Fibroblast of mammary gland (primary cell): ENCODE measurements at places on chromosomes 5 and 9.

- peak; percentile 83 for DNase-seq
Measured at GRCh38 chr5:109703829-109704228, 14.1 kb downstream of the MAN2A1 start.

DNA sequence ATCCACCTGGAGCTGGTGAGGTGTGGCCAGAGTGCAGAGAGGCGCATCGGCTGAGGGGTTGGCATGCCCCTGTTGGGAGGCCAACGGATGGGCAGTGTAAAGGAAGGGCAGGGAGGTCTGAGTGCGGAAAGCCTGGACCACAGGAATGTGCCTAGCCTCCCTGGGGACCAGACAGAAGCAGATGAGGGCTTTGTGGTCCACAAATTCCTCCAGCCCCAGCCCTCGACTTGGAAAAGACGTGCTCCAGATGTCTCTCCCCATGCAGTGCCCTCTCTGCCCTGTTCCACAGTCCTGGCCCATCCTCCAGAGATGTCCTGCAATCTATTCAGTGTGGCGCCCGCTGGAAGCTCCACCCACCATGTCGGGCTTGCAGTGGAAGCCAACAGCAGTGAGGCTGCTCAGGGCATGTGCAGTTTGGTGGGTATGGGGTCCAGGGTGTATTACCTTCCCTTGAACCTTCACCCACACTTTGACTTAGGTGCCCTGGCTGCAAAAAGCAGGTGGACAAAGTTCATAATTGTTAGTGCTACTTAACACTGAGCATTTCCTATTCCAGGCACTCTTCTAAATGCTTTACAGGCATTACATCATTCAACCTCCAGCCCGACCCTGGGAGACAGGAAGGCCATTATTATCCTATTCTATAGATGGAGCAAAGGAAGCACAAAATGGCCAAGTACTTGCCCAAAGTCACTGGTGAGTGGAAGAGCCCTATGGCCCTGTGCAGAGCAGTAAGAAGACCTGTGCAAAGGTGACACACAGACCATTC lies 120.2 kb upstream of the SLC25A48 start:
- peak; percentile 25 for DNase-seq

GRCh38 chr9:17339156-17339555 lies 204.3 kb downstream of the CNTLN start:
- no peak for DNase-seq

DNA sequence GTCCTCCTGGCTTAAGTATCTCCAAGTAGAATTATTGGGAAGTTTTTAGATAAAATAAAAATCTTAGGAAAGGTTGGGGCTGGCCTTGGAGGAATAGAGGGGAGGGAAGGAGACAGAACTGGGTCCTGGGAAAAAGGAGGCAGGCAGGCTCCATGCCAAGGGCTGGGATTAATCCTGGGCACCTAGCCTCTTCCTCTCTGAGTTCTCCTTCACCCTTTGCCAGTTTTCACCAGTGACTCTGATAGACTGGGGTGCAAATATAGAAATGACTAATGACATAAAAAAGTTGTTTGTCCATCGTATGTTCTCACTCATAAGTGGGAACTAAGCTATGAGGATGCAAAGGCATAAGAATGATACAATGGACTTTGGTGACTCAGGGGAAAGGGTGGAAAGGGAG lies 81.9 kb downstream of the RMI1 start:
- no peak for DNase-seq

GRCh38 chr9:135586601-135587109 lies 25.1 kb downstream of the PAEP start:
- no peak for DNase-seq

DNA sequence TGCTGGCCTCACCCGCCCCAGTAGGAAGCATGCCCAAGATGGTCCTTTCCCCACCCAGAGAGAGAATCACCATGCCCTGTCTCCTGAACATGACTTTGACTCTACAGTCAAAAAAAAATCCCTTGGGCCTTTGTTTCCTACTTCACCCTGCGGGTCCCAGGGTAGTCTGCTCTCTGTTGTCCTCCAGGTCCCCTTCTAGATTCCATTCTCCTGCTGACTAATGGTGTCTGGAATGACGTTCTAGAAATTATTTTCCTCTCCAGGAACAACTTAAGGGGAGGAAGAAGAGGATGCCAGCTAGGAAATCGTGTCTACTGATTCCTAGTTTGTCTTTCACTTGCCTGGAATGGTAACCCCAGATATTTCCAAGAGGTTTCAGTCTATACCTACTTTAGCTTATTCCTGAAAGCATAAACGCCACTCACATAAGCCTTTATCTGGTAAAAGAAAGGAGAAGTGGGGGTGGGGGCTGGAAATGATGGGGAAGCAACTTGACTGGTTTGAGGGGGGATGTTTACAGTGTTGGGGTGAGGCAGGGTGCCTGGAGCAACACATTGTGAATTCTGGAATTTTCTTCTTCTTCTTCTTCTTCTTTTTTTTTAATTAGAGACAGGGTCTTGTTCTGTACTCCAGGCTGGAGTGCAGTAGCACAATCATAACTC lies 93.9 kb downstream of the SNX18 start:
- DNase-seq, result no peak

GRCh38 chr5:120039111-120039510 lies 409.8 kb downstream of the FAM170A start:
- DNase-seq, result no peak

- no peak for DNase-seq
Measured at GRCh38 chr5:139460455-139460854, 2.1 kb downstream of the ECSCR start.

DNA sequence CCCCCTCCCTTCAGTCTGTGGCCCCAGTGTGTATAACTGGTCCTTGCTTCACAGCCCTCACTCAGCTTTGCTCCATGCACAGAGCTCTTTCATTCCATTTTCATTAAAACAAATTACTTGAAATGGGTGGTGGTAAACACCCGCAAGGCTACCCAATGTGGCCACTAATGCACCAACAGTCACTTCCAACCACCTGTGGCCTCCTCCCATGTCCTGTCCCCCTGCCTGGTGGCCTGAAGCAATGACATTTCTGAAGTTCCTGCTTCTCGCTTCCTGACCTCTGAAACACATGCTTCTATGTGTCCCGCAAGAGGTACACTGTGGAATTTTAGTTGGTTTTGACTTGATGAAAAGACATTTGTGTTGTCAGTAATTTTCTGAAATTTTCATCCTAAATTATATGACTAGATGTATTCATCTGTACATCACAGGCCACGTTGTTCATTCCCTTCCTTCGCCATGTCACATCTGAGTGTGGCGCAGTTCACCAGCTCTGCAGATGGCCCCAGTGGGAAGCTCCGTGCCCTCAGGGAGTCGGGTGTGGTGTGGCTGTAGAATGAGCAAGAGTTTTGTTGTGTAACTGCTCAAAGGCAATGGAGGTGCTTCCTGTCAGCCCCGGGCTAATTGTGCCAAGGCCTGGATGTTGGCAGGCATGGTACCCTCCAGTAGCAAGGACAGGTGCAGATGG lies 9.6 kb downstream of the ROPN1L start:
- no peak for DNase-seq

- peak; percentile 97 for DNase-seq
Measured at GRCh38 chr9:74760031-74760700, 127.6 kb downstream of the TRPM6 start.

GRCh38 chr9:121596515-121596914 lies 54.9 kb upstream of the DAB2IP start:
- DNase-seq, result no peak

- no peak for DNase-seq
Measured at GRCh38 chr5:14199902-14200301, 56.8 kb downstream of the TRIO start.

DNA sequence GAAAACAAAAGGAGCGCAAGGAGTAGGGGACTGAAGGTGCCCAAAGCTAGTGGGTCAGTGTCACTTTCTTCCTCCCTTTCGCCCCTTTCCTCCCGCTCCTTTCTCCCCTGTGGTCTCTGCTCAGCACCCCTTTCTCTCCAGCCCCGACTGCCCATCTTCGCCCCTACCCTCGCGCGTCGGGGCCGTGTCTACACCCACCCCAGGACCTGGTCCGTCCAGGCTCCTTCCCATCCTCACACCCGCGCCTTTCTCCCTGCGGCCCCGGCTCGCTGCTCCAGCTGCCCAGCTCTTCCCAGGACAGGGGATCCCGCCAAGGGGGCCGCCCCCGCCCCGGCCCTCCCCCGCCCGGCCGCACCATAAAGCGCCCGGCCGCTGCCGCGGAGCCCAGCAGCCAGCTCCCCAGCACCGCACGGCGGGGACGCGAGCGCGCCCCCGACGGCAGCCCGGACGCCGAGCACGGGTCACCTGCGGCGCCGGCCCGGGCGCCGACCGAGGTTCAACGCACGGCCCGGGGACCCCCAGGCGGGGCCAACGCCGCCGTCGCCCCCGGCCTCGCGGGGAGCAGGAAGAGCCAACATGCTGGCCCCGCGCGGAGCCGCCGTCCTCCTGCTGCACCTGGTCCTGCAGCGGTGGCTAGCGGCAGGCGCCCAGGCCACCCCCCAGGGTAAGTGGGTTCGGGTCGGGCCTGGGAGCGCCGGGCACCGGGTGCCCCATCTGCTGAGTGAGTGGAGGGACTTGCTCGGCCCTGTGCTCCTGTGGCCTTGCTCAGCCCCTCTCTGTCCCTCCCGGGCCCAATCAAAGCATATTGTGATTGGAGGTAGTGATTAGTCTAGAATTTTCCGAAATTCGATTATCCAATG lies at the start of gene THBS4:
Gene THBS4, plus strand, starts transcription at position 387 of the 860 bp plus-strand sequence. Its CDS starts 190 bp downstream, at position 577.
- DNase-seq, result no peak

DNA sequence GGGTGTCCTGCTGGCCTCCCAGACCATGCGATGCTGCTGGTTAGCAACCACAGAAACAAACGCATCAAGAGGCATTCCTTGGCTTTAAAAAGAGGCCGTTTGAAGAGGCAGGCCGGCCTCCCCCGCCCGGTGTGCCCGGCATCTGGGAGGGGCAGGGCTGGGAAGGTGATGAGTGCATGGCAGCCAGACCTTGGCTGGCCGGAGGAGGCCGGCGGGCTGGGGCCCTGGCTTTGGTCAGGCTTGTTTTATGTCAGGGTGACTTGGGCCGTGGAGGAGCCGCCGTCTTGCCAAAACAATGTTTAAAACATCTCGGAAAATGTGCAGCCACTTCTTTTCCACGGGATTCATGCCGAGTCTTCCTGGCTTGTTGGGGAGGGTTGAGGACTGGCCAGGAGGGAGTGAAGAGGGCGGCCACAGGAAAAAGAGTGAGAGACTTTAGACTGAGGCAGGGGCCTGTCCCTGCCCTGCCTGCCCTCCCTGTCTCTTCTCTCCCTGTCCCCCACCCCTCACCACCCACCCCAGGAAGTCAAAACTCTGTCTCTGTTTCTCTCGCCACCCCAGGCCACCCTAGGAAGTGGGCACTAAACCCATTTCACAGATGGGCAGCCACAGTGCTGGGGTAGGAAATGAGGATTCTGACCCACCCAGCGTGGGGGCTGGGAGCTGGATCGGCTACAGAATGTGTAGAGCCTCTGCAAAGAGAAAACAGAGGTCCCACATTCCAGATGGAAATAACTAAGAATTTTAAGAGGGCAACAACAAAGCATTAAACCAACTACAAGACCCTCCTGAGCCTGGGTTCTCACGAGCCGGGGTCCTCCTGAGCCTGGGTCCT lies 143.0 kb downstream of the RXRA start:
- DNase-seq, result no peak

- peak; percentile 15 for DNase-seq
Measured at GRCh38 chr5:163682234-163682633, 176.8 kb downstream of the MAT2B start.
